ENCODE measurements at places on chromosomes 3 and 15. TPM values are rescaled to one million over a fixed set of nuclear protein-coding genes. Genes with fewer than 3 reads are reported as not detected.

Gene CLDN11
- 445 TPM for polyA plus RNA-seq

Gene GRM2
- not detected for polyA plus RNA-seq

Gene LIPC
- polyA plus RNA-seq: 0.82 TPM

Gene CCNB2
- 19.7 TPM for polyA plus RNA-seq

Gene LEO1
- 6.8 TPM for polyA plus RNA-seq

Gene ZNF148
- 43.5 TPM for polyA plus RNA-seq

Gene CCDC12
- polyA plus RNA-seq: 18.4 TPM

DNA sequence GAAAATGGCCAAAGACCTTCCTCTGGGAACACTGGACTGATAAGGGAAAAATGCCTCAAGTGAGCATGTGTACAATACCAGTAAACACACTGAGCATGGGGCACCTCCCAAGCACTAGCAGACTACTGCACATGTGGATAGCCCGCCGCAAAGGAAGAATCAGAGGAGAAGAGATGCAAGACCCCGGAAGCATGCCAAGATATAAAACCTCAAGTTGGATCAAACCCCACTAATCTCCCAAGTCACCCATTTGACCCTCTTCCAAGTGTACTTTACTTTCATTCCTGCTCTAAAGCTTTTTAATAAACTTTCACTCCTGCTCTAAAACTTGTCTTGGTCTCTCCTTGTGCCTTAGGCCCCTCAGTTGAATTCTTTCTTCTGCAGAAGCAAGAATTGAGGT is 121.1 kb upstream of the PLAAT1 start:
- no peak for DNase-seq

- no peak for DNase-seq
These were observed 109.8 kb downstream of the IGF2BP2 start for GRCh38 chr3:185715091-185715490.

GRCh38 chr15:95300958-95301357 is 1029.5 kb upstream of the NR2F2 start:
- no peak for DNase-seq

DNA sequence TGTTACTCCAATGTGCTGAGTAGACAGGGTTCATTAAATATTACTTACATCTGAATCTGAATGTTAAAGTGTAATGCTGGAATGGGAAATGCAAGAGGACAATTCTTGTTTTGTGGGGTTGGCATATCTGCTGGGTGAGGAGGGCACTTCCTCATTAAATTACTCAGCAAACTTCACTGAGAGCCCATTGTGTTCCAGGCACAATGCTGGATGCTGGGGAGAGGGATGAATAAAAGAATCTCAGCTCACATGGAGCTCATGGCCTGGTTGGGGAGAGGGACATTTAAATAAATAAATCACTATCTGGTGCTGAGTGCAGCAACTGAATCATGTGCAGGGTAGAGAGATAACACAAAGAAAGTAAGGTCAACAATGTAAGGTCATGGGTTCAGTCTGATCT is 199.2 kb upstream of the CFAP20DC start:
- DNase-seq: no peak

DNA sequence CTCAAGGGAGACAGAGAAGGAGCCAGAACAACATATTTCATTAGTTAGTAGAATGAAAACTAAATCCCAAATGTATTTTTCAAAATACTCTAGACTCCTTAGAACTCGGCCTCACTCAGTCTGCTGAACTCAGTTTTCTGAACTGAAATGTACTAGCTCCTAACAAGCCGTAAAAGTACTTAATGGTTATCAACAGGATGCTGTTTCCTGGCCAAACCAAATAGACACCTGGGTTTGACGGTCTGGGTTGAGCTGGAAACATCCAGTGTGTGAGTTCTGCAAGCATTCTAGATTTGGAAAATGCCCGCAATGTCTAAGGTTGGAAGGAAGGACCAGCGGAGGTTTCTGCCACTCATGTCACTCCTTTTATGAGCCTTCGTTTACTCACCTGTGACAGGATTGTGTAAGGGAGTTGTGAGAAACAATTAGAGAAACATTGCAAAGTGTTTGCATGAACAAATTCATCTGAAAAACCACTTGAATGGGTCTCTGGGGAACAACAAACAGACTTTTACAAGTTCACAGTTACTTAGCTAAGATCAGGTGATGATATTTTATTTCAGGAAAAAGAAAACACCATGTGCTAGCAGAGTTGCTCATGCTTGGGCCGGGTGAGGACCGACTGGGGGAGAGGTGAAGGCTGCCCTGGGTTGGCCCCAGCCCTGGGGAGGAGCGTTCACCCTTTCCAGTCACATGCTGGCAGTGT is 151.0 kb downstream of the ALDH1A2 start:
- no peak for DNase-seq

GRCh38 chr3:56960234-56960917 is 100.1 kb upstream of the SPATA12 start:
- no peak for DNase-seq

GRCh38 chr15:96331144-96331944 is 844 bp downstream of the NR2F2 start:
- DNase-seq: no peak

- DNase-seq: no peak
These were observed 5.3 kb upstream of the TMEM115 start for GRCh38 chr3:50364573-50365079.

DNA sequence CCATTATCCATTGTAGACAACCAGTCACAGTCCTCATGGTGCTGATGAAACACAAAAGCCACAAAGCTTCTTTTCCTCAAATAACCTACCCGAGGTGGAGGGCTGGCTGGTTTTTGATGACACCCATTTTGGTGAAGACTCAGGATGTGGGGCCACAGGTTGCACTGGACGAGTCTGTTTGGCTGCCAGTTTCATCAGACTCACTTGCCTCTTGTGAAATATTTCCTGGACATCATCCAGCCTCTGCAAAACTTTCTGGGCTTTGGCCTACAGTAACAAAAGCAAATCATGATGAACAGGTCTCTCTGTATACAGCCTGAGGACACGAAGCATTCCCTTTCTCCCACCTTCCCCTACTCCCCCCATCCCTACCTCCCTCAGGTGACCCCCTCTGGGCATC is 42.2 kb downstream of the B3GNT5 start:
- DNase-seq: peak; percentile 55

GRCh38 chr3:127137757-127138536 is 55.0 kb upstream of the PRR23E start:
- DNase-seq: no peak
